ENCODE measurements at places on chromosomes 4 and X.
A peak's percentile ranks its signal among the peaks of the same experiment; 100 is the strongest.

GRCh38 chr4:85358831-85359230 is 116.1 kb upstream of the ARHGAP24 start:
- DNase-seq = no peak

GRCh38 chr4:109952612-109953011 is 39.9 kb downstream of the EGF start:
- DNase-seq = no peak

- no peak for DNase-seq
Measured at GRCh38 chr4:120731561-120731960, 191.0 kb downstream of the PRDM5 start.

DNA sequence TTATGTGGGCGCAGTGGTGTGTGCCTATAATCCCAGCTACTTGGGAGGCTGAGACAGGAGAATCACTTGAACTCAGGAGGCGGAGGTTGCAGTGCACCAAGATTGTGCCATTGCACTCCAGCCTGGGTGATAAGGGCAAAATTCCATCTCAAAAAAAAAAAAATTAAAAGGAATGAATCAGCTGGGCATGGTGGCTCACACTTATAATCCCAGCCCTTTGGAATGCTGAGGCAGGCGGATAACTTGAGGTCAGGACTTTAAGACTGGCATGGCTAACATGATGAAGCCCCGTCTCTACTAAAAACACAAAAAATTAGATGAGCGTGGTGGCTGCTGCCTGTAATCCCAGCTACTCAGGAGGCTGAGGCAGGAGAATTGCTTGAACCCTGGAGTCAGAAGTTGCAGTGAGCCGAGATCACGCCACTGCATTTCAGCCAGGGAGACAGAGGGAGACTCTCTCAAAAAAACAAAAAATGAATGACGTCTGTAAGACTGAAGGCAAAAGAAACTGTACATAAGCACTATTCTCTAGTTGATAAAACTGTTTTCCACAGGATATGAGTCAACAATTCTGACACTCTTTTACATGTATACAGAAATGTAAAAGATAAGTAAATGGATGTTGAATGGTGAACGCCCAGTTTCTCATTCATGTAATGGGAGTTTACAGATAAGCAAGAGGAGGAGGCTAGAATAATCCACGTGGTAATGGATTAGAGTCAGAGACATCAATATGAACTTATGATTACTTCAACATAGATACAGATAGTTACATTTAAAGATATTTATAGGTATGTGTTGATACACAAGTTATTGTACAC is 22.2 kb downstream of the CENPC start:
- DNase-seq = no peak

- DNase-seq = peak; percentile 48
Measured at GRCh38 chr4:3330707-3331106, 37.9 kb downstream of the RGS12 start.

DNA sequence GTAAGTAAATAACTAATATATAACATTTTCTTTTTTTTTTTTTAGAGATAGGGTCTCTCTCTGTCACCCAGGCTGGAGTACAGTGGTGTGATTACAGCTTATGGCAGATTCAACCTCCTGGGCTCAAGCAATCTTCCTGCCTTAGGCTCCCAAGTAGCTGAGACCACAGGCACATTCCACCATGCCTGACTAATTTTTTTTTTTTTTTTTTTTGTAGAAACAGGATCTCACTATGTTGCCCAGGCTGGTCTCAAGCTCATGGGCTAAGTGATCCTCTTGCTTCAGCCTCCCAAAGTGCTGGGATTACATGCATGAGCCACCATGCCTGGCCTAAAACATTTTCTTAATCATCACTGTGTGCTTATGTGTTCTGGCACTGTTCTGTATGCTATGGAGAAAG is 32.8 kb downstream of the MGARP start:
- DNase-seq = no peak

- no peak for DNase-seq
Measured at GRCh38 chr4:84565951-84566350, 17.0 kb upstream of the CDS1 start.

GRCh38 chr4:170306208-170306607 is 216.5 kb upstream of the AADAT start:
- no peak for DNase-seq

GRCh38 chr4:23788460-23788859 is 101.4 kb downstream of the PPARGC1A start:
- peak; percentile 61 for DNase-seq

DNA sequence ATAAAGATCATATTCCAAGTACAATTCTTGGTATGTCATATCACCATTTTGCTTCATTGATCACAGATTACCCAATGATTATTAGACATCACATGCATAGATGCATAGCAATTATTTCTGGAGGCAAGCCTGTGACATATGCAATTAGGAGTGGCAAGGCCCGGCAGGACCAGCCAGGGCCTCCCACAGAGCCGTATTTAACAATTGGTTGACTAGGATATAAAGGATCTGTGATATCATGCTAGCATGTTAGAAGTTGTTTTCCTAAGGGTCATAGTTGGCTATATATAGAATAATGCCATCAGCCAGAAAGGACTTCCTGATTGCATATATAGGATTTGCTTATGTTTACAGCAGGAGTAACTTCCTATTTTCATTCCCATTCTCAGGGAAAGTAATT is 103.5 kb upstream of the OTUD4 start:
- DNase-seq = peak; percentile 33

DNA sequence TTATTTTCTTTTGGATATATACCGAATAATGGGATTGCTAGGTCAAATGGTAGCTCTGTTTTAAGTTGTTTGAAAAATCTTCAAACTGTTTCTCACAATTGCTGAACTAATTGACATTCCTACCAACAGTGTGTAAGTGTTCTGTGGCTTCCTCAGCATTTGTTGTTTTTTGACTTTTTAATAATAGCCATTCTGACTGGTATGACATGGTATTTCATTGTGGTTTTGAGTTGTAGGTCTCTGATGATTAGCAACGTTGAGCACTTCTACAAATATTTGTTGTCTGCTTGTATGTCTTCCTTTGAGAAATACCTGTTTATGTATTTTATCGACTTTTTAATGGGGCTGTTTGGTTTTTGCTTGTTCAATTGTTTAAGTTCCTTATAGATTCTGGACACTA is 680.1 kb upstream of the GRIA3 start:
- no peak for DNase-seq

Data from suppressor macrophage treated with lipopolysaccharide for 1 hour (primary cell).